ENCODE measurements at places on chromosomes 11 and 22.

DNA sequence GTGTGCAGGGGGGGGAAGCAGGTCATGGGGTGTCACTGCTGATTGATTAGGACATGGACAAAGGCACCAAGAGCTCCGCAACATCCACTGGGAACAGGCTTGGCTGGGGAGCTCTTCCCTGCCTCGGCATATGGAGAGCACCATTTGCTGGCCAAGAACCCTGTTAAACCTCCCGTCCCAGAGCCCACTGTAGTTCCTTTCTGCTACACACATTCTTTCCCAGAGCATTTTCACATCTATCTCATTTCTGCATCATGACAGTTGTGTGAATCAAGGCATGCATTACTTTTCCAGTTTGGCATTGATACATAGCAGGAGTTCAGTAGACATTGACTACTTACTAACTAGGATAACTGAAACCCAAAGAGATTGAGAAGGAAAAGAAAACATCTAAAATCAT is 333.4 kb upstream of the B3GAT1 start:
- no peak for DNase-seq

DNA sequence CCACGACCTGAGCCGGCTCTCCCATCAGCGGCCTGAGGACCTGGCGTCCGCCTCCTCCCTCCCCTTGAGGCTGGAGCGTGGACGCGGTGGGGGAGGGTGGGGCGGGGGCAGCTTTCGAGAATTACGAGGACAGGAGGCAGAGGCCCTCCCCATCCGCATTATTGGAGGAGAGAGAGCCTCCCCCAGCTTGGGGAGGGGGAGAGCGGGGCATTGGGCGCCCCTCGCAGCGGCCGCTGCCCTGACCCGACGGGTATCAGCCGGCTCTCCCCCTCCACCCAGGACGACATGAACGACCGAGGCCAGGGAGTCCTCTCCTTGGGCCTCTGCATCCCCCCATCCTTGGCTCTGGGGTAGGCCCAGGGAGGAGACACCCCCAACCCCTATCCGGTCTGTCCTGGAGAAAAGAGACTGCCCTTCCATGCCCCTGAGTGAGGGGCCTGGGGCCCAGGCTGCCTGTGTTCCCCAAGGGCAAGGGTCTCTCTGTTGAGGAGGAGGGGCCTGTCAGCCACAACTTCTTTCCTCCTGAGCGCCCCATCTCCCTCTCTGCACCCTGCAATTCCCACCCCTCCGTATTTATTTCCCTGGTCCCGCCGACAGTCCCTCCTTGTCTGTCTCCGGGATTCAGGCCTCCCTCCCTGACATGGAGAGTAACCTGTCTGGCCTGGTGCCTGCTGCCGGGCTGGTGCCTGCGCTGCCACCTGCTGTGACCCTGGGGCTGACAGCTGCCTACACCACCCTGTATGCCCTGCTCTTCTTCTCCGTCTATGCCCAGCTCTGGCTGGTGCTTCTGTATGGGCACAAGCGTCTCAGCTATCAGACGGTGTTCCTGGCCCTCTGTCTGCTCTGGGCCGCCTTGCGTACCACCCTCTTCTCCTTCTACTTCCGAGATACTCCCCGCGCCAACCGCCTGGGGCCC is 495 bp downstream of the GPR137 start:
- peak; percentile 35 for DNase-seq

GRCh38 chr11:118894192-118894591 is 10.5 kb downstream of the CXCR5 start:
- no peak for DNase-seq

GRCh38 chr11:47104261-47104950 is 72.3 kb downstream of the ARFGAP2 start:
- DNase-seq = no peak

DNA sequence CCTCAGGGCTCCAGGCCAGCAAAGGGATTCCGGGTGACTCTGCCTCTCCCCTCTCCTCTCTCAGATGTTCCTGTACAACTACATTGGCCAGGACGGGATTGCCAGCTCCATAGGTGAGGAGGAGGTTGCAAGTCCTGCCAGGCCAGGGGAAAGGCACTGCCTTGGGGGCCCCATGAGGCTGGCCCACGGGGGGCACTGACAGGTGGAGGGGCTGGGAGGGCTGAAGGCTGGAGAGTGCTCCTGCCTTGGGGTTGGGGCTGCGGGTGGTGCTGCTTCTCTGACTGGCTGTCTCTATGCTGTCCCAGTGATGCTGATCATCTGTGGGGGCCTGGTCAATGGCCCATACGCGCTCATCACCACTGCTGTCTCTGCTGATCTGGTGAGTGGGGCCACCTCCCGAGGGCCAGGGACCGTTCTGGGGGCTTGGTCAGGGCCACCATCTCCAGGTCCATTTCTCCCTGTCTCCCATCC is 21.7 kb downstream of the SLC37A2 start:
- no peak for DNase-seq

- DNase-seq = no peak
Observed at GRCh38 chr11:64243236-64243854, 2.5 kb downstream of the FKBP2 start.

DNA sequence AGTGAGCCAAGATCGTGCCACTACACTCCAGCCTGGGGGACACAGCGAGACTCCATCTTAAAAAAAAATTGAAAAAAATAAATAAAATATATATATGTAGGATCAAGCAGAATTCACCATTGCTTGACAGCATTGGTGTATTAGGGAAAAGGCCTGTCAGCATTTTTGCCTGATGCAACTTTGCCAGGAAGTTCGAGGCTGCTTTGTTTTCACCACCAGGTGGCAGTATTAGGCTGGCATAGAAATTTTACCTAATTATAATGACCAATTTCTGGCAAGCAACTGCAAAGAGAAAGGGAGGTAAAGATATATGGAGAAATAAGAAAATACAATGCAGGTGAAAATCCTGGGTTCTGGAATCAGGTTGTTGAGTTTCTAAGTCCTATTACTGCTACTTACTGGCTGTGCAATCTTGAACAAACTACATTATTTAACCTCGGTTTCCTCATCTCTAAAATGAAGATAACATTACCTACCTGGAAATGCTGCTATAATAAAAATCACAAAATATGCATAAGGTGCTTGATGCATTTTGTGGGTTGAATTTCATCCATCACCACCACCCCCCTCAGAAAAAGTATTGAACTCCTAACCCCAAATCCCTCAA is 24.7 kb downstream of the LAYN start:
- peak; percentile 73 for DNase-seq

- no peak for DNase-seq
Observed at GRCh38 chr11:70876685-70877084, 375.7 kb downstream of the SHANK2 start.

- DNase-seq = no peak
Observed at GRCh38 chr11:59644528-59644927, 24.3 kb downstream of the PATL1 start.

GRCh38 chr11:10856689-10857458 is 979 bp downstream of the ZBED5 start:
- peak; percentile 38 for DNase-seq

- DNase-seq = no peak
Observed at GRCh38 chr22:44862981-44863860, 110.8 kb downstream of the ARHGAP8 start.

DNA sequence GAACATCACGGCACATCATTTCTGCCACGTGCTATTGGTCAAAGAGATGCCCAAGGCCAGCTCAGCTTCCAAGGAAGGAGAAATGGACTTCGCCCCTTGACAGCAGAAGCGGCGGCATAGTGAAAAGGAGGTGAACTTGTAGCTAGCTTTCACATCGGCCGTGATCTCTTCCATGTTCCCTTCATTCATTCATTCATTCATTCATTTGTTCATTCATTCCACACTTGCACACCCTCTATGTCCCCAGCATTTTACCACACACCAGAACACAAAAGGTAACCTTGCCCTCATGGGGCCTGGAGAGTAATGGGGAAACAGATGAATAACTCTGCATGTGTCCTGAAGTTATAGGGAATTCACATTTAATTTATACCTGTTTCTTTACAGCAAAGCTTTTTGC is 1.1 kb upstream of the CYTH4 start:
- no peak for DNase-seq

DNA sequence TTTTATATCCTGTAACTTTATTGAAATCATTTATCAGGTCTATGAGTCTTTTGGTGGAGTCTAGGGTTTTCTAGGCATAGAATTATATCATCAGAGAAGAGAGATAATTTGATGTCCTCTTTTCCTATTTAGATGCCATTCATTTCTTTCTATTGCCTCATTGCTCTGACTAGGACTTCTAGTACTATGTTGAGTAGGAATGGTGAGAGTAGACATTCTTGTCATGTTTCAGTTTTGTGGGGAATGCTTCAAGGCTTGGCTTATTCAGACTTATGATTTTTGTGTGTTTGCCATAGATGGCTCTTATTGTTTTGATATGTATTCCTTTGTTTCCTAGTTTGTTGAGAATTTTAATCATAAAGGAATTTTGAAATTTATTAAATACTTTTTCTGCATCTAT is 1078.3 kb downstream of the FAM181B start:
- DNase-seq = no peak

- DNase-seq = no peak
Observed at GRCh38 chr11:6622261-6623171, 3.3 kb upstream of the TPP1 start.

GRCh38 chr11:123702139-123702538 is 39.3 kb downstream of the ZNF202 start:
- DNase-seq = no peak

- no peak for DNase-seq
Observed at GRCh38 chr11:34346551-34346950, 11.3 kb downstream of the ABTB2 start.

- DNase-seq = no peak
Observed at GRCh38 chr11:24142062-24142461, 354.8 kb upstream of the LUZP2 start.

GRCh38 chr11:74220376-74220775 is 49.3 kb downstream of the PPME1 start:
- DNase-seq = no peak

- no peak for DNase-seq
Observed at GRCh38 chr22:44012162-44012561, 11.9 kb upstream of the PARVB start.

DNA sequence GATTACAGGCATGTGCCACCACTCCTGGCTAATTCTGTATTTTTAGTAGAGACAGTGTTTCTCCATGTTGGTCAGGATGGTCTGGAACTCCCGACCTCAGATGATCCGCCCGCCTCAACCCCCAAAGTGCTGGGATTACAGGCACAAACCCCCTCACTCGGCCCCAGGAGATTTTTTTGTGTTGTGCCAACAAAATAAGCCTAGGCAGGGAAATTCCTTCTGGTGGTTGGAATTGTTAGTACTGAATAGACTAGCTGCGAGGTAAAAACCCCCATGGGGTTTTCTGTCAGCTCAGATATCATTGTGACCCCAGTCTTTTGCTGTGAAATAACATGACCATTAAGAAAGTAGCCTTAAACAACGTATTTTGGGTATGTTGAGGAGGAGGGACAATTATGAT is 144.9 kb downstream of the BCR start:
- DNase-seq = no peak

DNA sequence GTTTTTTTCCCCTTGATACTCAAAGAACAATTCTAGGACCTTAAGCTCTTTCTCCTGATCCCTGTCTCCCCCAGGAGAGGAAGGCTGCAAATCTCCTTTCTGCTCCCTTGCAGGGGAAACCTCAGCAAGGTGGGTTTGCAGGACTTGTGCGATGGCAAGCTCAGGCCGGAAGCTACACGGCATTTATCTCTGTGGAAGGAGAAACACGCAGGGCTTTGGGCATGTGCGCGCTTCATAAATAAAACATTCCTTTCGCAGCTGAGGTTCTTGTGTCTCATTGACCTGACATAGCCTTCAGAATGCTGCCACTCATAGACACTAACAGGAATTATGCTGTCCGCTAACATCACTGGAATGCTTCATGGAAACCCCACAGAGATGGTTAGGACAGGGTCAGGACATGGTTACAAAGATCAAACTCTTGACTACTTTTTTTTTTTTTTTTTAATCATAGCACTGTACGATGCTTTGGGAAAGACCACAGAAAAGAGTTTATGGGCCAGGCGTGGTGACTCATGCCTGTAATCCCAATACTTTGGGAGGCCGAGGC is 42.6 kb downstream of the SLN start:
- DNase-seq = no peak

DNA sequence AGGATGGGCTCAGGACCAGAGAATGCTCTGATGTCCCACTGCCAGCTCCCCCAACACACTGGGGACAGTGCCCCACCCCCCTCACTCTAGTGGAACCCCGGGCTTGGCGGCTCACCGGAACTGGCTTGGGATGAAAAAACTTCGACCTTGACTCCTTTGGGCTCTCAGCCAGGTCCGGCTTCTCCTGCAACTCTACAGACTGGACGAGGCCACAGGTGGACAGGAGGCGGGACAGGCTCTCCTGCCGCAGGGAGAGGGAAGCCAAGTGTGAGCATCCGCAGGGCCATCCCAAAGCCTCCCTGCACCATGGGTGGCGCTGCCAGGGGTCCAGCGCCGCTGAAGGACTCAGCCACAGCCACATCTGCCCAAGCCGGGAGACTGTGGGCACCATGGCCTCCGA is 3.7 kb downstream of the RRP7A start:
- DNase-seq = no peak

DNA sequence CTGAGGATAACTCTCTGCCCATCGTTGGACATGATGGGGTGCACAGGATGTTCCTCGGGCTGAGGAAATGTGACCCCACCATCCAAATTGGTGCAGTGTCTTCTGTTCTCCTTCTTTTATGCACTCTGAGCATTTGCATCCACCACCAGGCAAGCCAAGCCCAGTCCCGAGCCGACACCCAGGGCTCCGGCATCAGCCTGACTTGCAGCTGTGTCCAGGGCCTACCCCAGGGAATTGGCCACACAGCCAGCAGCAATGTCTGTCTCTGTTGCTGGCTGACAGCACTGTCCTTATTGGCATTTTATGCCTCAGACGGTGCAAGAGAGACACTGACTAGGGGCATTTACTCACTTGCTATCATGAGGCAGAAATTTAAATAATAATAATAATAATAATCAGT is 25.4 kb upstream of the CPT1A start:
- no peak for DNase-seq

DNA sequence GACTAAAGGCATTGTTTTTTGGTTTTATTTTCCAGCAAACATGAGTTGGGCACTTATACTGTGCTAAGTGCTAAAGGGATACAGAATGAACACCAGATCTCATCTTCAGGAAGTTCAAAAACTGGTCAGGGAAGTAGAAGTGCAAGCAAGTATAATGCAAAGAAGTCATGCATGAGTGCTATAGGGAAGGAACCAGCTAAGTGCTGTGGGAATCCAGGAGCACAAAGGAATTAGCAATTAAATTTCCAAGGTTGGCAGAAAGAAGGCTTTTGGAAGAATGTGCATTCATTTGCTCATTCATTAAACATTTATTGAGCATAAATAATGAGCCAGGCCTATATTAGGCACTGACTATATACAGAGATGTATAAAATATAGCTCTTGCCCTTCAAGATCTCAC is 143.7 kb upstream of the ARHGAP42 start:
- DNase-seq = no peak

DNA sequence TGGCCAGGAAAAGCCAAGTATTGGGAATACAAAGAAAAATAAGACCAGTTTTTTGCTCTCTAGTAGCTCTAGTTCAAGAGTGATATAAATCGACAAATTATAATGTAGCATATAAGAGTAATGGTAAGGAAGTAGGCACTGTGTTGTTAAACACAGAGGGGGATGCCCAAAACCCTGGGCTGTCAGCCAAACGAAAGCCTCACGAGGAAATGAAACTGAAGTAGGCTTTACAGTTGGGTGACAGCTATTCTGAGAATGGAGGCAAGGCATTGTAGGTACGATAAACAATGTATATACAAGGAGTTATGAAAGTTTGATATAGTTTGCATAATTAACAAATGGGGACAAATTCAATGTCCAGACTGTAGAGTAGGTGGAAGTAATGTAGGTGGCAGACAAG is 176.4 kb downstream of the FAM181B start:
- DNase-seq = no peak

GRCh38 chr11:6986487-6986886 is 33.7 kb downstream of the ZNF214 start:
- no peak for DNase-seq

All from activated CD4-positive, alpha-beta T cell treated with anti-CD3 and anti-CD28 coated beads, Interleukin-2, Interleukin-4, amounts not matched to agents 100 ng/mL and 50 ng/mL, durations not matched to agents 16 hours and 8 hours (primary cell).